ENCODE measurements at places on chromosomes 3 and 15.

DNA sequence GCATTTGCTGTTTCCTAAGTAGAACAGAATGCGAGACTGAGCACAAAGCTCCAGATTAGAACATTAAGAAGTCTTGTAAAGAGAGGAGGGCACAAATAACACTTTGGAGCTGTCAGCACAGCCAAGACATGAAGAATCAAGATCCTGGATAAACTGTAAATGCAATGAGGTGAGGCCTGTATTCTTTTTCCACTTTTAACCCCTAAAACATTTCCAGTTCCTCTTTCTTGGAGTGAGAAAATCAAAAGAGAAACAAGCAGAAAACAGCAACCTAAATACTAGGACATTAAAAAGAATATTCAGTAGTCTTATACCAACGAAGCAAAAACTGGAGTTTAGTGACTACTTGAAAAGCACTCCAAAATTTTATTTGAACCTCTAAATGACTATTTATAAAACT lies 204.3 kb downstream of the ZBTB20 start:
- DNase-seq = no peak

- no peak for DNase-seq
These were observed 109.6 kb upstream of the CTDSPL start for GRCh38 chr3:37751967-37752648.

DNA sequence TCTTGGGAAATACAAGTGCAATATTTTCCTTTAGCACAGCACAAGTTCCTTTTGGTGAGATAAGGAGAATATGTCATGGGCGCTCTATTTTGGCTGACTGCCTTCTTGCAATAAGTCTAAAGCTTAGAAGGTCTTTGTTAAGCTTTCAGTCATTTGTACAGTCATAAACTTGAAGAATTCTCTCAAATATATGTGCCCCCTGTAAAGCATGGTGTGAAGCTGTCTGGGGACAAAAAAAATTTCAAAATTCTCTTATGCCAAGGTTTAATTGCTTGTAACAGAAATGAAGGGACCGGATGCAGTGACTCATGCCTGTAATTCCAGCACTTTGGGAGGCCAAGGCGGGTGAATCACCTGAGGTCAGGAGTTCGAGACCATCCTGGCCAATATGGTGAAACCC lies 21.7 kb upstream of the ARID3B start:
- DNase-seq = no peak

- DNase-seq = no peak
These were observed 13.5 kb upstream of the TSC22D2 start for GRCh38 chr3:150394606-150395005.

DNA sequence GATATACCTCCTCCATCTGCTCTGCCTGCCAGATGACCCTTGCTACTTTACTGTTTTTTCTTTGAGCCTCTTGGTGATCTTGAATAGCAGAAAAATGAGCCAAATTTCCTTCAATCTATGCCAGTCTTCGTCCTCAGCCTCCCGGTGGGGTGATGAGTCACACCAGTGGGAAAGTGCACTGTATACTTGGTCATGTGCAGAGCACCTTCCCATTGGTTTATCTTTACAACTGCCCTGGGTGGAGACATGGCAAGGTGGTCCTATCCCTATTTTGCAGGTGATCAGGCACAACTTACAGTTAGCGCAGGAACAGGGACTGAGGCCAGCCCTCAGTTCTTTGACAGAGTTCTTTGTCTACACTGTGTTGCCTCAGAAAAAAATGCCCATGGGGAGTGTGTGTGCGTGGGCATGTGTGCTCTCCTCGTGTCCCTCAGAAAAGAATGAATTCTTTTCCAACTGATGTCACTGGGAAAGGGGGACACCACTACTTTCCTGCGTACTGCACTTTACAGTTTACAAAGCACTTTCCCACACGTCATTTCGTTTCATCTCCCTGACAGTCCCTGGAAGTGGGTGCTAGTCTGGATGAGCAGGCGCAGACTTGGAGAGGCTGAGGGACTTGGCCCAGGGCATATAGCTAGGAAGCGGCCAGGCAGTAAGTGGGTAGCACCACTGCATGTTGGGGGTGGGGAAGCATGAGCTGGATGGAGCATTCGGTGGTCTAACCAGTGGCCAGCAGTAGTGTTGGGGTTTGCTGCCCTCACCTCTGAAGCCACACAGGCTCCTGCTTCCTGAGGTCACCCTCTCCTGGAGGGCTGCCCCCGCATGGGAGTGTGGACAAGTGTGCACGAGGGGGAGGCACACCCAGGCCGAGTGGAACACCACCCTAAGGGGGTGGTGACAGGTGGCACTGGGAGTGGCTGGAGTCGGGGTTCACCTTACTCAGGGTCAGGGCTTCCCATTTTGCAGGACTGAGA lies 24.1 kb downstream of the SMAD3 start:
- no peak for DNase-seq

DNA sequence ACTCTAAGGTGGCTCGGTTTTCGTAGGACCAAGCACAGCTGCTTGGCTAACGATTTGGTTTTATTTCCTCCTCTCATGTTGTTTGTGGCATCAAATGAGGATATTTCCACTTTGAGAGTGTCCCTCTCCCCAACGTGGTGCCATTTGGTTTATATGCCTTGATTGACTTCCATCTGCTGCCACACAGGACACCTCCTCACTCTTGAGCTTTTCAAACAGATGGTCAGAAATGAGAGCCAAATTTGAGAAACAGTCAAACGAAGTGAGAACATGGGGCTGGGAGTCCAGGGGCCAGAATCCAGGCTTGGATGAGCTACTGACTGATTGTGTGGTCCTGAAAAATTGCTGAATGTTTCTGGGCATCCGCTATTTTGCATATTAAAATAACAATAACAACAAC lies 43.5 kb downstream of the CEMIP start:
- DNase-seq = no peak

- no peak for DNase-seq
These were observed 760.8 kb upstream of the ARPP21 start for GRCh38 chr3:34878488-34878887.

DNA sequence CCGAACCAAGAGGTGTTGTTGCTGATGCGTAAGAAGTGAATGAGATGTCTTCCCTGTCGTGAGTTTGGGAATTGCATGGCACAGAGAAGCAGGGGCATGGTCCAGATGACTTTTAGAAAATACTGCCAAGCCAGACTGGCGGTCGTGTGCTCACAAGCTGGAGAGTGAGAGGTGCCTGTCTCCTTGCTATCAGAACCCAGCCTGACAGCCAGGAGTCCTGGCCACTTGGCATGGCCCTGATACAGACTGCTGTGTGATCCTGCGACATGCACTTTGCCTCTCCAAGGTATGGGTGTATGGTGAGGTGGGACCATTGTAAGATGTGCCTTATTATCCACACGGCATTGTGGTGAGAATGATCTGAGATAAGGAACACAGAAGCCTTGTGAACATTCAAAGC lies 93.0 kb downstream of the SMAD3 start:
- no peak for DNase-seq

GRCh38 chr15:63048776-63049665 lies 6.5 kb downstream of the TPM1 start:
- DNase-seq = peak; percentile 13

- DNase-seq = no peak
These were observed 8.3 kb upstream of the MTMR10 start for GRCh38 chr15:30999729-31000128.

DNA sequence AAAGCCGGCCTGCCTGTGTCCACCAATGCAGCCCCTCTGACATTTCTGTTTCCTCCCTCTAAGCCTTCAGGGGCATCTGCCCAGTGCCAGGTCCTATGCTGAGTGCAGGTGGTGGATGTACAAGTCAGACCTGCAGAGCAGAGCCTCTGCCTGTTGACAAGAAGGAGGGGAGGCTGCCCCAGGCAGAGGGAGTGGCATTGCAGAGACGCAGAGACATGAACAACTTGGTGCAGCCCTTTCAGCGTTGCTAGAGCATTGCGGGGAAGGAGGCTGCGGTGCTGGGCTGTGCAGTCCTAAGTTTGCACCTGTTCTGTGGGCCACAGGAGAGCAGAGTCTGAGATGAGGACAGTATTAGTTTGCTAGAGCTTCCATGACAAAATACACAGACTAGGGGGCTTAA lies 65.2 kb downstream of the LSM3 start:
- no peak for DNase-seq

GRCh38 chr3:37546876-37547275 lies 314.8 kb upstream of the CTDSPL start:
- no peak for DNase-seq

DNA sequence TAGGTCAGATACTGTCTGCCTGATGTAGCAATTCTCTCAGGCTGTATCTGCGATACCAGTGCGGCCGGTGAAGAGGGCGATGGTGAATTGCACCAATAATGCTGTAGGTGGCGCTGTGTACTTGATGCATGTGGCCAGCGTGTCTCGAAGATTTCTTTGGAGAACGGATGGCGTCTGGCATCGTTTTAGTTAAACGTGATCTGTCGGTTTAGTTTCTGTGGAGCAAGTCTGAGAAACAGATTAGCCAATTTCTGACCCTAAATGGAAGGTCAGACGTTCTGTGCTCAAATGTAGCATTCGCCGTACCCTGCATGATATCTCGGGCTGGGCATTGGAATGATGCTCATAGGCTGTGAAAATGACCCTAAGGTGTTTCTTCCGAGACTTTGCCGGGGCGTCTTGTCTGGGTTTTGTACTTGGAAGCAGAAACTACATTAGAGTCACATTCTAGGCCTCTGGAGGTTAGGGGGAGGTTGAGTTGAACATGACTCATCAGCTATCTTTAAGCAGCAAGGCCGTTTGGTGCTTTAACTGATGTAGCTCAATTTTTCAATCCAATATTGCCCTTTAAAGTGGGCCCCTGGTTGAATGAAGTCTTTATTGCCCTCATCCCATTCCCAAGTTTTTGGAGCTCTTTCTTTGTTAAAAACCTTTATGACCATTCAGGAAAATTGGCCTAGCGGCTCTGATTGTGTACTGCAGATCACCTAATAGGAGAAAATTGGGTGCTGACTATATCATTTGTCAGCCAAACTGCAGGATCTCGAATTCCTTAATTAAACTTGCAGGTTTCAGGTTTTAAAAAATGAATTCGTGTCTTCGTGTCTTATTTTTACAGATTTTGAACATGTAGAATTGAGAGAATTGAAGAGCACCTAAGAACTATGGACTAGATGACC lies 80.0 kb downstream of the SQOR start:
- DNase-seq = peak; percentile 14

GRCh38 chr3:114764056-114764492 lies 383.0 kb downstream of the ZBTB20 start:
- DNase-seq = no peak

DNA sequence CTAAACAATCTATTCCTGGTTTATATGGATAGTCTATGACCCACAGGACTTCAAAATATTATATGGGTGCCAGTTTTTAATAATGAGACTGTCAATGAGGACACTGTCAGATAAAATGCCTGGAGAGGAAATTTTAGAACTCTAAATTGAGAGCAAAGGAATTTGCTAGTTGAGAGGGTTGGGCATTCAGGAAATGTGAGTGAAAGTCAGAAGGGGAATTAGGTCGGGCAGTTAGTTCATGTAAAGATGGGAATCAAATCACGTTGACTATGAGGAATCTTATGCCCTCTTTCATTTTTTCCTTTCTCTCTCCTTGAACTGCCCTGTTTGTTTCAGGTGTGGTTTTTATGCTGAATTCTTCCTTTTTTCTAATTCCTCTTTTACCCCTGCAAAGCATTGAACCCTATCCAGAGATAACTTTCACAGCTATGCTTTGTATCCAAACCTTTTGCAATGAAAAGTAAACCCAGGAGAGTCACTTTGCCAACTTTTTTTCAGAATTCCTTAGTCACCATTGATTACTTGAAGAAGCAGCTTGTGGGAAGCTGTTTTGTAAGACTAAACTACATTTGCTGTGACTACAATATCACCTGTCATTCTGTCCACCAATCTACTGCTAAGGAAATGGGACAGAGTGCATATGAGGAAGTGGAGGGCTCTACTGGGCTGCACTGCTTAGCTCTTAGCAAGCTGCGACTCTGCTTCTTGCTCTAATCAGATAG lies 27.8 kb downstream of the CHP1 start:
- DNase-seq = no peak

DNA sequence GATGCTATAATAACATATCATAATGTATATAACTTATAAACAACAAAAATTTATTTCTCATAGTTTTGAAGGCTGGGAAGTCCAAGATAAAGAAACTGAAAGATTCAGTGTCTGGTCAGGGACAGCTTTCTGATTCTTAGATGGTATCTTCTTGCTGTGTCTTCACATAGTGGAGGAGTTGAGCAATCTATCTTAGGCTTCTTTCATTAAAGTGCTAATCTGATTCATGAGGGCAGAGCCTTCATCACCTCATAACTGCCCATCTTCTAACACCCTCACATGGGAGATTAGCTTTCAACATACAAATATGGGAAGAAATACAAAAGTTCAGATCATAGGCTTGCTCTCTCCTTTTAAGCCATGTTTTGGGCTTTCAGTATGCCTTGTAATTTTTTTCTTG lies 774.8 kb upstream of the EPHA6 start:
- DNase-seq = no peak

- DNase-seq = no peak
These were observed 830.9 kb upstream of the CFAP20DC start for GRCh38 chr3:59880717-59881116.

- no peak for DNase-seq
These were observed 29.8 kb upstream of the LPP start for GRCh38 chr3:188124184-188124583.

DNA sequence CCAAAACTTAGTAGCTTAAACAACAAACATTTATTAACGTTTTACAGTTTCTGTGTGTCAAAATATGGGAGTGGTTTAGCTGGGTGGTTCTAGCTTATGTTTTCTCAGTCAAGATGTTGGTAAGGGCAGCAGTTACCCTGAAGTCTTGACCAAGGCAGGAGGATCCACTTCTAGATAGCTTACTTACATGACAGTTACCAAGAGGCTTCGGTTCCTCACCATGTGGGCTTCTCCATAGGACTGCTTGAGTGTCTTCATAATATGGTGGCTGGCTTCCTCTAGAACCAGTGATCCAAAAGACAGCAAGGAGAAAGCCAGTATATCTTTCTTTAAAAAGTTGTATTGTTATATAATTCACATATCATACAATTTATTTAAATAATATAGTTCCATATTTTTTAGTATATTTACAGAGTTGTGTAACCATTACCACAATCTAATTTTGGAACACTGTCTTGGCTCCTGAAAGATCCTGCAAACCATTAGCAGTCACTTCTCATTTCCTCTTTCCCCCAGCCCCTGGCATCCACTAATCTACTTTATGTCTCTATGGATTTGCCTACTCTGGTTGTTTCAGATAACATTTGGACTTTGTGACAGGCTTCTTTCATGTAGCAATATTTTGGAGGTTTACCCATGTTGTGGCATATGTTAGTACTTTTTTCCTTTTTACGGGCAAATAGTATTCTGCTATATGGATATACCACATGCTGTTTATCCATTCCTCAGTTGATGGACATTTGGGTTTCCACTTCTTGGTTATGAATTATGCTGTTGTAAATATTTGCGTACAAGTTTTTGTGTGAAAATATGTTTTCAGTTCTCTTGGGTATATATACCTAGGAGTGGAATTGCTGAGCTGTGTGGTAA lies 33.3 kb downstream of the MAPK6 start:
- DNase-seq = no peak

- no peak for DNase-seq
These were observed 52.0 kb downstream of the DNAJC13 start for GRCh38 chr3:132469326-132469725.
